ENCODE measurements at places on chromosomes 4 and X. TPM values are rescaled to one million over a fixed set of nuclear protein-coding genes. Genes with fewer than 3 reads are reported as not detected.

GRCh38 chr4:105551965-105552746 is at the start of gene ARHGEF38:
TSS of gene ARHGEF38 (plus strand) at chr4:105552620. CDS start at chr4:105552766, 146 bp downstream.
- no peak within 1 kb of the TSS for H3K4me3 ChIP-seq
- H3K36me3 ChIP-seq = no peaks in the 10 kb centered on the region
- H3K4me1 ChIP-seq = no peaks in the 10 kb centered on the region
- no peaks in the 10 kb centered on the region for H3K27me3 ChIP-seq
- no peak for DNase-seq

Gene CXCL9
- total RNA-seq = 1.2 TPM

GRCh38 chr4:163528653-163529052 is 34.2 kb downstream of the TMA16 start:
- DNase-seq = no peak
- H3K27ac ChIP-seq = no peak overlapping the region
- no peak overlapping the region for H3K4me3 ChIP-seq
- H3K4me1 ChIP-seq = no peaks in the 10 kb centered on the region

- H3K4me1 ChIP-seq = no peaks in the 10 kb centered on the region
- H3K4me3 ChIP-seq = no peak overlapping the region
- no peaks in the 10 kb centered on the region for H3K27me3 ChIP-seq
- H3K27ac ChIP-seq = no peak overlapping the region
- DNase-seq = no peak
Measured at GRCh38 chrX:26788402-26788998, 572.5 kb downstream of the MAGEB5 start.

Gene MMRN1
- total RNA-seq = 24.5 TPM

DNA sequence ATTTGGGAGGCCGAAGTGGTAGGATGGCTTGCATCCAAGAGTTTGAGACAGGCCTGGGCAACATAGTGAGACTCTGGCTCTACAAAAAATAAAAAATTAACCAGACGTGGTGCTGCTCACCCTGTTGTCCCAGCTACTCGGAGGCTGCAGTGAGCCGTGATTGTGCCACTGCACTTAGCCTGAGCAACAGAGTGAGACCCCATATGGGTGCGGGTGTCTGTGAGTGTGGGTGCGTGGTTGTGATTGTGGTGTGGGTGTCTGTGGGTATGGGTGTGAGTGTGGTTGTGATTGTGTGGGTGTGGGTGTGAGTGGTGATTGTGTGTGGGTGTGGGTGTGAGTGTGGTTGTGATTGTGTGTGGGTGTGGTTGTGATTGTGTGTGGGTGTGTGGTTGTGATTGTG is 114.6 kb downstream of the UBE2K start:
- no peaks in the 10 kb centered on the region for H3K4me1 ChIP-seq
- H3K27me3 ChIP-seq = no peaks in the 10 kb centered on the region
- no peak overlapping the region for H3K27ac ChIP-seq
- H3K4me3 ChIP-seq = no peak overlapping the region
- H3K36me3 ChIP-seq = no peaks in the 10 kb centered on the region

Gene PCYT1B
- 1.3 TPM for total RNA-seq

GRCh38 chr4:149701435-149702156 is 114.0 kb downstream of the IQCM start:
- DNase-seq = no peak
- H3K36me3 ChIP-seq = no peaks in the 10 kb centered on the region
- H3K27ac ChIP-seq = no peak overlapping the region
- no peaks in the 10 kb centered on the region for H3K4me1 ChIP-seq

- H3K4me3 ChIP-seq = no peak overlapping the region
- no peak overlapping the region for H3K27ac ChIP-seq
- no peaks in the 10 kb centered on the region for H3K4me1 ChIP-seq
- H3K27me3 ChIP-seq = no peaks in the 10 kb centered on the region
Measured at GRCh38 chr4:38273407-38273806, 313.2 kb downstream of the PTTG2 start.

All from aorta (tissue), 5 donors.